ENCODE measurements at places on chromosomes 6 and 20.

DNA sequence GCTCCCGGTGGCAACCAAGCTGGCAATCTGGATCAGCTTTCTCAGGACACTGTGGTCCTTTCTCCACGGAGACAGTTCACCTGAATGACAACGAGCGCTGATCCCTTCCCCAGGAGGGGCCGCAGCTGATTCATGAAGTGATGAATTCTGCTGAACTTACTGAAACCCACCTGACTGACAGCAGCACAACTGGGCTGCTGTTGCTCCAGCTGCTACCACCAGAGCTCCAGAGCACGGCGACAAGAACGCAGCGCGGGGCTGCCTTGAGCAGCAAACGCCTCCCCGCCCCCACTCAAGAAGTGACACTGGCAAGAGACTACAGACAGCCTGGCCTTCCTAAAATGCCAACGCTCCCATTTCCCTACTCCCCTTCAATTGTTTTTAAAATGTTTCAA is 10.0 kb downstream of the PXDC1 start:
- no peak for DNase-seq

- no peak for DNase-seq
Observed at GRCh38 chr20:57770852-57771720, 61.3 kb upstream of the PMEPA1 start.

DNA sequence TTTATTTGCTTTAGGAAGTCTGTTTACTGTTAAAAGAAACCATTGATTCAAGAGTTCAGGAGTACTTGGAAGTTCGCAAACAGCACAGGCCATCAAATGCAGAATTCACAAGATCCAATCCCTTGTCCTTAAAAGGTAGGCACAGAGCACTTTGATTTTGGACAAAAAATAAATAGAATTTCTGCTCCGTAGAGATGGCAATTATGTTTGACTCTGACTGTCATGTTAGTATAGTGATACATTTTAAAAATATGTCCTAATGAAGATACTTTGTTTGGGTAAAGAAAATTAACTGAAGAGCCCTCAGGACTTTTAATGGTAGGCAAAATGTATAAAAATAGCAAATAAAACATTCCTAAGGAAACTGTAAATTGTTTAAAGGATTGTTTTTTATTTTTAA is 113.1 kb downstream of the JAG1 start:
- DNase-seq = no peak

DNA sequence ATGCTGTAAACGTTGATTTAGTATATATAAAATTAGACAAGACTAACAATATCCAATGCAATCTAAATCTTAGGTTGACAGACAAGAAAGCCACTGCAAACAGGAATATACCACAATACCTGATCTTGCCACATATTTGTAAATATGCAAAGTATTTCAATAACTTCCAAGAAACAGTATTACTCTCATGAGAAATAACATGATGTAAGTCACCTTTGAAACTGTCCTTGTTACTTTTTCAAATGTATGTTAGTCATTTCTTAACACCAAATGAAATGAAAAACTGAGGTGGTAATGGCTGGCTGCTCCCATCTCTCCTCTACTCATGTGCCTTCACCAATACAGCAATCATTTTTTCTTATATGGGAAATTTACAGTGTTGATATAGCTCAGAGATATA is 118.7 kb downstream of the ATG5 start:
- DNase-seq = no peak

- DNase-seq = no peak
Observed at GRCh38 chr20:24361541-24361940, 107.9 kb upstream of the SYNDIG1 start.

GRCh38 chr20:20712004-20712473 is 405 bp downstream of the RALGAPA2 start:
- peak; percentile 28 for DNase-seq

GRCh38 chr6:26553264-26553634 is 15.1 kb downstream of the HMGN4 start:
- DNase-seq = peak; percentile 88

- DNase-seq = no peak
Observed at GRCh38 chr6:140806431-140806830, 1326.3 kb upstream of the GJE1 start.

DNA sequence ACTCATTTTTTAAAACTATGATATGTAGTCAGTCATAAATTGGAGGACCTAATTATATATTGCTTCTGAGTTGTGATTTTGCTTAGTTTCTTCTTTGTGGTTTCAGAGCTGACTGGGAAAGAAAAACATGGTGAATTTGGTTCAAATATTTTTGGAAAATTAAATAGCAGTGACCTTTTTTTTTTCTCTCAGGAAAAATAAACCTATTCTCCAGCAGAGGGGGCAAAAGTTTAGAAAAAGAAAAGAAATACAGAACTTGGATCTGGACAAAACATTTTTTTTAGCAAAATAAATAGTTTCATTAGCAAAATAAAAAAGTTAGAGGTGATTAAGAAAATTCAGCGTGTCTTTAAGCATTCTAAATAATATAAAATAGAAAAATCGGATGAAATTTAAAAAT is 10.2 kb downstream of the COL10A1 start:
- DNase-seq = no peak

DNA sequence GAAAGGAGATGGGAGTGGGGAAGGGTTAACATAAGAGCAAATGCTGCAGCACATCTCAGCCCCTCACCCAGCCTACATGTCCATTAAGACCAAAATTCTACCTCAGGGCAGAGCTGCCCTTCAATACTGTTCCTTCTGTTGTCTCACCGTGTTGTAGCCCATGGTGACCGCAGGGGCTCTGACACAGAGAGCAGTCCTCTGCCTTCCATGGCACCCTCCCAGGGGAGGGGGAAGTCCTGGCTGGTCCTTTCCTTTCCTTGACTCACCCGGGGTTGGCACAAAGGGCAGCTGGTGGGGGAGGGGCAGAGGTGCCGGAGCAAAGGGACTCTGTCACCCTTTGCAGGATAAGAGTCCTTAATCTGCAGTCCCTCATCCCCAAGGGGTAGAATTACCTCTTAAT is 15.2 kb downstream of the NKX2-2 start:
- no peak for DNase-seq

DNA sequence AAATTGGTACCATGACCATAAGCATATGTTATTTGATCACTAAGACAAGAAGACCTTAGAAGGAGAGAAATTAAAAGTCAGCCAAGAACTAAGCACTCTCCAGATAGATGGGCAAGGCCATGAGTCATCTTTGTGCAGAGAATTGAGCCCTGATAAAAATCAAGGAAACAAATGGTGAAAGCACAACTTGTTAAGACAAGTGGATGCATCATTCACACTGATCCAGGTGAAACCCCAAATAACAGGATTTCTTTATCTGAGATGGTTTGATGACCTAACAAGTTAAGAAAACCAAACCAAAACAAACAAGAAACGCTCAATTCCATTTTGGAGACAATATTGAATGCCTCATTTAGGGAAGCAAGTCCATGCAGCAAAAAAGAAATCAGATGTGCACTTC is 121.6 kb downstream of the ADAT2 start:
- no peak for DNase-seq

DNA sequence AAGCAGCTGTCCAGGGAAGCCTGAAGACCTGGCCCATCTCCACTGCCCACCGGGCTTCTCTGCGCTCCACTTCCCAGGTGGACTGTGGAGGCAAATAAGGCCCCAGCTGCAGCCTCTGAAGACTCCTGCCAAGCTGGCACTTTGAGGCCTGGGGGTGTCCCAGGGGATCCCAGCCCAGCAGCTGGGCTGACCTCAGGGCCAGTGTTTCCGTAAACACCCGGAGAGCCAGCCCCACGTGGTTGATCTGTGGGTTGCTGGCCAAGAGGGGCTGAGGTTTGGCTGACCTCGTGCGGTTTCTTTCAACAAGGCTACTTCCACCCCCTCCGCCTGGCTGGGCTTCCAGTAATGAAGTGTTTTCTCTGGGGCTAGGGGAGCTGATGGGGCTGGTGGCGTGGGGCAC is 12.4 kb upstream of the CCN5 start:
- no peak for DNase-seq

DNA sequence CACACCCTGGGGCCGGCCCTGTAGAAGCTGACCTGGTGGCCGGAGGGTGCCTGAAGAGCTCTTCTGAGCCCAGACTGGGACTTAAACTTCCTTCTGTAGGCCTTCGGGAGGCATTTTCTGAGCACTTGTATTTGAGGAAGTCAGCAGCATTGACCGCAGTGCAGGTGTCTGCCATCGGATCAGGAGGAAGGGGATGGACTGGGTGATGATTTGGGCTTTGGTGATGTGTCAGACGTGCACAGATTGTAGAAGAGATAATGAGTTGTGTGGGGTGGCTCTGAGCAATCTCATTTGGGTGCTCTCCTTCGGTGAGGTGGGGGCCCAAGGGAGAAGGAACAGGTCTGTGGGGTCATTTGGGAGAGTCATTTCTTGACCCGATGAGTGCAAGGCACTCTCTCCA is 150.9 kb downstream of the ARID1B start:
- DNase-seq = peak; percentile 31

- no peak for DNase-seq
Observed at GRCh38 chr6:108002365-108003221, 44.6 kb upstream of the SEC63 start.

DNA sequence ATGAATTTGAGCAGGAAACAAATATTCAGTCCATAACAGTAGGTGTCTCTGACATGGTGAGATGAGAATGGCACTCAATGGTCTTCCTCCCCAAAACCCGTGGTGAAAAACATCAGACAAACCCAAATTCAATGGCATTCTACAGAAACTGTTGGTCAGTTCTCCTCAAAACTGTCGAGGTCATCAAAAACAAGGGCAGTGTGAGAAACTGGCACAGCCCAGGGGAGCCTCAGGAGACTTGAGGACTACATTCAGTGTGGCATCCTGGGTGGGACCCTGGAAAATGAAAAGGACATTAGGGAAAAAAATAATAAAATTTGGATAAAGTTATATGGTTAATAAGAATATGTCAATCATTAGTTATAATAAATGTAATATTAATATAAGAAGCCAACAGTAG is 40.6 kb downstream of the LBP start:
- DNase-seq = no peak

DNA sequence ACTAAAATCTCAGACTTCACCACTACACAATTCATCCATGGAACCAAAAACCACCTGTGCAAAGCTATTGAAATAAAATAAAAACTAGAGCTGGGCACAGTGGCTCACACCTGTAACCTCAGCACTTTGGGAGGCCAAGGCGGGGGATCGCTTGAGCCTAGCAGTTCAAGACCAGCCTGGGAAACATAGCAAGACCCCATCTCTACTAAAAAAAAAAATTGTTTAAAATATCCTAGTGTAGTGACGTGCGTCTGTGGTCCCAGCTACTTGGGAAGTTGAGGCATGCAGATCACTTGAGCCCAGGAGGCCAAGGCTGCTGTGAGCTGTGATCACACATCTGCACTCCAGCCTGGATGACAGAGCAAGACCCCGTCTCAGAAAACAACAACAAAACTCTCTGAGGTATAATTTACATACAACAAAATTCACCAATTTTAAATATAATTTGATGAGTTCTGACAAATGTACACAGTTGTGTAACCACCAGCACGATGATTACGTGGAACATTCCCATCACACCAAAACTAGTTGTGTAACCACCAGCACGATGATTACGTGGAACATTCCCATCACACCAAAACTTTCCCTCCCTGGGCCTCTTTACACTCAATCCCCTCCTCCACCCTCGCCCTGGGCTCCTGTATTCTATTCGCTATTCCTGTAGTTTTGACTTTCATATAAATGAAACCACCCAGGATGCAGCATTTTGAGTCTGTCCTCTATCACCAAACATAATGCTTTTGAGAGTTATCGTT is 107.5 kb downstream of the TAF4 start:
- DNase-seq = peak; percentile 36

DNA sequence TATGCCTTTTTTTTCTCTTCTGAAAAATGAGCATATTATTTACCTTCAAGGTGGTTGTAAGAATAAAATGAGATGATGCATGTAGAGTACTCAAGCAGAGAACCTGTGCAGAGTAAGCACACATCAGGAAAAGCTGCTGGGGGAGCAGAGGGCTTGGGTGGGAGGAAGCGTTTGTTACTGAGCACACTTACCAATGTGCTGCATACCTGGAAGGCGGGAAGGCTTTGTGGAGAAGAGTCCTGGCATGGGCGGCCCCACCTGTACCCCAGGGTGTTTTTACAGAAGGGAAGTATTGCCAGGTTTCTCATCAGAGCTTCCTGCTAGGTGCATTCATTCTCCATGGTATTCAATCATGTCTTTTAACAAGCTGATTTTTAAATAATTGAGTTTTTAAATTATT is 52.9 kb downstream of the CSE1L start:
- DNase-seq = no peak

GRCh38 chr6:128512296-128512695 is 8.1 kb downstream of the PTPRK start:
- no peak for DNase-seq

DNA sequence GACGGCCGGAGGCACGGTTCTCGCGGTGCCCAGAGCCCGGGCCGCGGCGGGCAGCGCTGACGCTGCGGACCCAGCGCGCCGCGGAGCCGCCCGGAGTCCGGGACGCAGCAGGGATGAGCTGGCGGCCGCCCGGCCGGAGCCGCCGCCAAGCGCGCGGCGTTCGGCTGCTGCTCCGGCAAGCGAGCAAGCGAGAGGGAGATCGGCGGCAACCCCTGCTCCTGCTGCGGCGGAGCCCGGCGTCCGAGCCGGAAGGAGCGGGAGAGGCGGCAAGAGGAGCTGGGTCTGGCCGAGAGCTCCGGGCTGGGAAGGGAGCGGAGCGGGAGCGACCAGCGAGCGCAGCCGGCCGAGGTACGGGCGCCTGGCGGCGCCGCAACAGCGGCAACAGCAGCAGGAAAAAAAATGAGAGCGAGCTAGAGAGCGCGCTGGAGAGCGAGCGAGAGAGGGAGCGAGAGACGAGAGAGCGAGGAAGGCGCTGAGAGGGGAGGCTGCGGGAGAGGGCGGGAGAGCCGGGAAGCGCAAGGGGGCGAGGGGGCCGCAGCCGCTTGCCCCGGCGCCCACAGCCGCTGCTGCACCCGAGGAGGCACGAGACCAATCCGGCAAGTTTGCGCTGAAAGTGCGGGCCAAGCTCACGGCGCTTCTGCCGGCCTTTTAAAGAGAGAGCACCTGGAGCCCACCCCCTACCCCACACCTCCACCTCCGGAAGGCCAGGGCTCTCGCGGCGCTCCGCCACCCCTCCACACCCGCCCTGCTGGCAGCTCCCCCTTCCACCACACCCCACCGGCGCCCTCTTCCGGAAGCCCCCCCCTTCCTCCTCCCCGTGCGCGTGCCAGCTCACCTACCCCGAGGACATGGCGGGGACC is 496 bp downstream of the GRM4 start:
- DNase-seq = peak; percentile 37

DNA sequence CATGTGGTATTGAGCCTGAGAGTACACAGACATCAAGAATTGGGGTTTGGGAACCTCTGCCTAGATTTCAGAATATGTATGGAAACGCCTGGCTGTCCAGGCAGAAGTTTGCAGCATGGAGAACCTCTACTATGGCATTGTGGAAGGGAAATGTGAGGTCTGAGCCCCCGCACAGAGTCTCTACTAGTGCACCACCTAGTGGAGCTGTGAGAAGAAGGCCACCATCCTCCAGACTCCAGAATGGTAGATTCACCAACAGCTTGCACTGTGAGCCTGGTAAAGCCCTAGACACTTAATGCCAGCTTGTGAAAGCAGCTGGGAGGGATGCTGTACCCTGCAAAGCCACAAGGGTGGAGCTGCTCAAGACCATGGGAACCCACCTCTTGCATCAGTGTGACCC is 658.2 kb downstream of the HACE1 start:
- no peak for DNase-seq
